GM12864 (cell line): ENCODE measurements at places on chromosomes 7 and 10.

DNA sequence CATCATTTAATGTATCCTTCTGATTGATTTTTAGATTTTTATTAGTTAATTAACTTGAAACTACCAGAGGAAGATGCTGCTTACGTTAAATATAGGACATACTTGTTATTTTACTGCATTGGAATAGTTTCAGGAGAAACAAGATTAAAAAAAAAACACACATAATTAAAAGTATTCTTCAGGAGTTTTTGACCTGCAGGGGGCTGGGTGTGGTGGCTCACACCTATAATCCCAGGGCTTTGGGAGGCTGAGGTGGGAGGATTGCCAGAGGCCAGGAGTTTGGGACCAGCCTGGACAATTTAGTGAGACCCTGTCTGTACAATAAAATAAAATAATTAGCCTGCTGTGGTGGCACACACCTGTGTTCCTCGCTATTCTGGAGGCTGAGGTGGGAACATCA is 10.7 kb downstream of the CBLL1 start:
- no peak for DNase-seq

- no peak for DNase-seq
Measured at GRCh38 chr7:8260871-8261694, 884 bp downstream of the ICA1 start.

GRCh38 chr10:89494068-89494467 is 41.3 kb downstream of the SLC16A12 start:
- DNase-seq, result no peak

DNA sequence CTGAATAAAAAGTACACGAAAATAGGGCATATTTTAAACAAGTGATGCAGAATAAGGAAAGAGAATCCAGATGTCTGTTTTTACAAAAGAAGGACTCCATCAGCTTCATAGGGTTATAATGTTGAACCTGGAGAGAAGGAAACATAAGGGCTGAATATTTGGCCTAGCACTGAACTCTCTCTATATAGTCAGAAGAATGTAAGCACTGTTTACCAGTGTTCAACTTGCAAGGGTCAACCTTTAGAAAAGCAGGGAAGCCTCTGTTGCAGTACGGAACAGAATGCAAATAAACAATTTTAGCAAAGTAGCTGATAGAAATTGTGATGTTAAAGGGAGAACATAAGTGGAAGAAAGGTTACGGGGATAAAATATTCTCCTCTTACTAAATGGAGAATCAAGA is 16.2 kb downstream of the CDK6 start:
- no peak for DNase-seq

GRCh38 chr7:27148756-27149641 is 1.4 kb upstream of the HOXA6 start:
- no peak for DNase-seq

DNA sequence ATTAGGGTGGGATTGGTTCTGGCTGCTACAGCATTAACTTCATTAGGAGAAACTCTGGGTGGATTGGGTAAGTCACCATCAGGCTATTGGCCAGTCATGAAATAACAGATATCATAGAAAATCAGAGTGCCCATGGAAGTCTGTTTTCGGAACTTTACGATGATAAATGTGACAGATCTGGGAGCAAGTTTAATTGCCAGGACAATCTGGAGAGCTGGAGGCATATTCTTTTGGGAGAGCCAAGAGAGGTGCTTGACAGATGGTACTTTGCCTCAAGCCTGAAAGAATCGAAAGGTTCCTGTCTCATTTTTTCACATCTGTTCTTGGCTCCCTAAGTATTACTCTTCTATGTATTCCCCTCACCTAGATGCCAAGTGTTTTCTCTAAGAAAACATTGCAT is 369.9 kb downstream of the CNTNAP2 start:
- no peak for DNase-seq

- DNase-seq, result no peak
Measured at GRCh38 chr7:3682028-3682710, 381.1 kb downstream of the SDK1 start.

DNA sequence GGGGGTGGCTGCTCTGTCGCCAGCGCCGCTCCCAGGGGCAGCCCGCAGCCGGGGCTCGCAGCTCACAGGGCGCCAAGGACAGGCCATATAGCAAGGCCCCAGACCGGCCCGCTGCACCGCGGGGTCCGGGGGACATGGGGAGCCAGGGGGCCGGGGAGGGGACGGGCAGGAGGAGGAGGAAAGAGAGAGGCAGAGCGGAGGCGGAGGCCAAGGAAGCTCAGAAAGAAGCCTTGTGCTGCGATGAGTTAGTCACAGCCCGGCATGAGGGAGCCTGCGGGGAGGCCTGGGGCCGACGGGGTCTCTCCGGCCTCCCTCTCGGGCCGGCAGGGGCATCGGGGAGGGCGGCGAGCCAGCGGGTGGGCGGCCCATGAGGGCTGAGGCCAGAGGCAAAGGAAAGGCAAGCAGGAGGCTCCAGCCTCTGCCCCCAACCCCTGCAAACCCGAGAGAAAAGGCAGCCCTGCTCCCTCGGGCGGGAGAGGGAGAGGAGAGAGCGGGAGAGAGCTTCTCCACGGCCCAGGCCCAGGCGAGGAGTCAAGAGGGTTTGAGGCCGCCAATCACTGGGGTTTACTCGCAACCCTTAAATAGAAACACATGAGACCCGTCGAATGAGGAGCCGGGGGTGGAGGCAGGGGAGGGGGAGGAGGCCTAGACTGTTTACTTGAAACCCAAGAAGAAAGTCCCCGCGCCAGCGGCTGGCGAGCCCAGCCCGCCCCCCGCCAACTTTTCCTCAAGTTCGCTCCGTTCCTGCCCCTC is 167.9 kb downstream of the NEURL1 start:
- peak; percentile 16 for DNase-seq

DNA sequence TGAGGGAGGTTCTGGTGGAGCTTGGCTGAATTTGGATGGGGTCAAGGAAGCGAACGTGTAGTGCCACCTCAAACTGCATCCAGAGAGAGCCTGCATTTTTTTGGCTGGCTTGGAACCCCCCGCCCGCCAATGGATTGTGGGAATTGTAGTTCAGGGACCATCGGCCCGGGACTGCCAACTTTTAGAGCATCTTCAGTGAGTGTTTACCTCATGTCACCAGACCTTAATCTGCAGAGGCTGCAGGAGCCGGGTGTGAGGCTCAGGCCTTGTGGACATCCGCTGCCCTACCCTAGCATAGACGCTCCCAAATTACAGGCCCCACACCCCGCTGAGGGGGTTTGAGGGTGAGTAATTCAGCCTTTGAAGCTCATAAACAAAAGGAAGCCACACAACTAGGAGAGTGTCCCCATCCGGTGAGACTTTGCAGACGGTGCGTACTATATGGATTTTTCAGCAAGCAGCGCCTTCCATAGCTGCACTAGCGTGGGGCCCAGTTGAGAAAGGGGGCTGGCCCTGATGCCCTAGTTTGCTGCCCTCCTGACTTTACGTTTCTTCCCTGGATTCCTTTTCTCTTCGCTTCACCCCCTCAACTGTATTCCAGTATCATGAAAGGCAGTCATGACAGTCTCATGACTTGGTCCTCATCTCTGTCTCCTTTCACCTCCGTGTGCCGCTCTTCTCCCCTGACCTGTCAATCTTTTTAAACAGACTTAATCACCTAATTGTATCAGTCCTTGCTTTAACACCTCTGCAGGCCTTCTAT is 717 bp downstream of the CNPY4 start:
- DNase-seq, result no peak

DNA sequence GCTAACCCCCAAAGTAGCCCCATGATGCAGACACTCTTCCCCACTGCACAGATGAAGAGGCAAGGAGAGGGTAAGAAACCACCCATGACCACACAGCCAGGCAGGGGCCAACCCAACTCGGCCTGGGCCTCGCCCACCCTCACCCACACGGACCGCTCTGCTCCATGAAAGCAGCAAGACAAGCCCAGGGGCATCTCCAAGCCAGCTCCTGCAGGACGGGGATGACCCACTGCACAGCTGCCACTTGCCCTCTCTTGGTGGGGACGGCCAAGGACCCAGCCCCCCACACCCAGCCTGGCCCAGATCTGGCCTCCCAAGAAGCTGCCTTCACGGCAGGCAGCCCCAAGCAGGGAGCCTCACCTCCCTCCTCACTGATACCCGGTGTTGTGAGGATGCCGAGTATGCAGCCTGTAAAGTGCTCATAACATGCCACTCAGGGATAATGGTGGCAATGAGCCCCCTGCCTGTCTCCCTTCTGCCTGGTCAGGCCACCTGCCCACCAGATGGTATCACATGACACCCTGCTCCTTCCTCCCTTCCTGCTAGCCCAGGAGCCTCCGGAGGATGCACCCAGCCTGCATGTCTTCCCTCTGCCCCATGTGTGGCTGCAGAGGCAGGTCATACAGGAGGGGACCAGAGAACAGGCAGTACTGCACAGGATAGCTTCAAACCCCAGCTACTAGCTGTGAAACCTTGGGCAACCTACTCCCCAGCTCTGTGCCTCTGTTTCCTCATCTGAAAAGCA is 23.3 kb downstream of the OGDHL start:
- DNase-seq, result no peak

DNA sequence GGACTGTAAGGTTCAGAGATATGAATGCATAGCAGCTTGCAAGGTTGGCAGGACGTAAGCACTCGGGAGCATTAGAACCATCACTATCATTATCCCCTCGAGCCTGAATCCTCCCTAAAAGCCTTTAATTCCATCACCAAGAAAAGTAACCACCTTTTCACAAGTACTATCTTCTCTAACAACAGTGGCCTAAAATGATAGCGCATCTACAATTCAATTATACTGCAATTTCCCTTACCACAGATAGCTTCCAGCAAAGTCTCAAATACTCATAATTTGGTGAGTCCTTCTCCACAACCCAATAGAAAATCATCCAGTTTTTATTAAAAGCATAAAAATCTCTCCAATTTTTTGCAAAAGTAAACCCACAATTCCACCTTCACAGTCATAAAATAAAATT is 42.0 kb downstream of the COL1A2 start:
- no peak for DNase-seq

GRCh38 chr7:138891446-138891810 is 89.8 kb downstream of the KIAA1549 start:
- no peak for DNase-seq

GRCh38 chr7:137882261-137882668 is 35.5 kb upstream of the DGKI start:
- DNase-seq, result no peak

DNA sequence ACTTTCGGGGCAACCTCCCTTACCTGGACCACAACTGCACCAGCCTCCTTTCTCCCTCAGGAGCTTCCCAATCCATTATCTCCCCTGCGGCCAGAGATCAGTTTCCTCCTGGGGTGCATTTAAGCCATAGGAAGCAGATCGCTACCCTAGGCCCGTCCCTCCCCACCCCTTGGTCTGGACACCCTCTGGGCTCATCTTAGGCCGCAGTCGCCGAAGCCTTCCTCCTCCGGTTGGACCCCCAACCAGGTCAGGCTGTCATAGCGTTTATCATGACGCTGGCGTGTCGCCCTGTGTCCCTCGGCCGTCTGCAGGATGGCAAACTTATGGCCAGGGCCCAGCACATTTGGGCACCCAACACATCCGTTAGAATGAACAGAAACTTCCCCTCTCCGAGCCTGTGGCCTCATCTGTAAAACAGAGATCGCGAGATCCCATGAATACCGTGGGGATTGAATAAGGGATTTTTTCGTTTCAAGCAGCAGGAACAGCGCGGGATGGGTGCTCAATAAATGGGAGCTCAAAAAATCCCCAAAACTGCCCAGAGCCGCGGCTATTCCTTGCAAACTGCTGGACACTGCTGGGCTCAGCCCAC is 669 bp upstream of the AP5Z1 start:
- no peak for DNase-seq

DNA sequence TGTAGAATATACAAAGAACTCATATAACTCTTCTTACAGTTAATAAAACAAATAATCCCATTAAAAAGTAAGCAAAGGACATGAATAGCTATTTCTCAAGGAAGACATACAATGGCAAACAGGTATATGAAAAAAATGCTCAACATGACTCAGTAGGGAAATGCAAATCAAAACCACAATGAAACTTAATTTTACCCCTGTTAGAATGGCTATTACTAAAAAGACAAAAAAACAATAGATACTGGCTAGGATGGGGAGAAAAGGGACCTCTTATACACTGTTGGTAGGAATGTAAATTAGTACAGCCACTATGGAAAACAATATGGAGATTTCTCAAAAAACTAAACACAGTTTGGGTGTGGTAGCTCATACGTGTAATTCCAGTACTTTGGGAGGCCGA is 37.8 kb downstream of the HERPUD2 start:
- no peak for DNase-seq

DNA sequence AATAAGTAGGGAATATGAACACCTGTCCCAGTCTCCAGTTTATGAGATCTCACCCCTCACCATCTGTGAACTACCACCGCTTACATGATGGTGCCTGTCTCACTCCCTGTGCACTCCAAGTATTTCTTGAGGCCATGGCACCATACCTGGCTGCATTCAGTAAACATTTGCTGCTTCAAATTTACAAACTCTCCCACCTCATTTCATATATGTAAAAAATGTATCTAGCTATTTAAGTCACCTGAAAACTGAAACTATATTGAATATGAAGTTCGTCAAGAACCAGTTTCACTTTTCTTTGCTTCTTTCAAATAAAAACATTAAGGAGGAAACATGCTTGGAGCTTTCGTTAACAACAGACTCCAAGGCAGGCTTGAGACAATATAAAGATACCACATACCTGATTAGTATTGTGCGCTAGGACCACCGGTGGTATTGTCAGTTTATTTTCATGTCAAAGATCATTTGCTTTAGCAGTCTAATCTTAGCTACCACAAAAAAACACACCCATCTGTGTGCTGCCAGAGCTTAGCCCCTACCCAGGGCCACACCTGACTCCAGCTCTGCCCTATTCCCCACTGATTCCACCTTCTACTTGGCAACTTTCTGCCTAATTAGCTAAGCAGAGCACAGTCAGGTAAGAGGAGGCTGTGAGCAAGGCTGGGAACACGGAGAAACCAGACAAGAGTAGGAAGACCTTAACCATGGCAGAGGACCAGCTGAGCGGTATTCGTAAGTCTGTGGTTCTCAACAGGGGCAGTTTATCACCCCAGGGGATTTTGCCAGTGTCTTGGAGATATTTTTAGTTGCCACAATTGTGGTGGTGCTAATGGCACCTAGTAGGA is 92.0 kb downstream of the ZFAND4 start:
- DNase-seq, result no peak

DNA sequence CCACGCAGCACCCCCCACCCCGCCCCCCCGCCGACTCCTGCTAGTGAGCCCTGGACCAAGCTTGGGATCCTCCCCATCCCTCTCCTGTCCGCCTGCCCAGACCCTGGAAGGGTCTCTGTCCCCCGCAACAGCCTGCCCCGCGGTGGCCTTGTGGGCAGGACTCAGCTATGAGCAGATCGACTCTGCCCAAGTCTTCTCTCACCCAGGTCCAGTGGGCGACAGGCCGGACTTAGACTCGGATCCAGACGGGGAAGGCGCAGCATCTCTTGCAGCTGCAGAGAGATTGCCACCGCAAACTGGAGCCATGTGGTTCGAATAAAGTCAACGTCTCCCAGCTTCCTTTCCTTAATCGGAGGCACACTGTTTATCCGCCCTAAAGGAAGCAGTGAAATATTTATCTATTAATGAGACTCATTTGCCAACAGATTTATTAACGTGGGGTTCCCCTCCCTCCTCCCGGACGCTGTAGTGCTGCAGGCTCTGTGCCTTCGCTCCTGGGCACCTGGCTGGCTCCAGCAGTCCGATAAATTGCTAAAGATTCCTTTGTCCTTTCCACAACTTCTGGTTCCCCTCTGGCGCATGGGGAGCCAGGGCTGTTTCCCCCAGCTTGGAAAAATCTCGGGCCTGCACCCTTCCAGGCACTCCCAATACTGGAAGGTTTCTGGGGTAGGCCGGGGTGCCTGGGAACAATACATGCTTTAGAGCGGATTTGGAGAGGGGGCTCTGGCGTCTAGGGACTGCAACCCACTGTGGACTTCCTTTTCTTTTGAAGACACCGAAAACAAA is 634 bp upstream of the HOXA7 start:
- DNase-seq, result no peak
